Heart left ventricle (tissue), 16 donors: ENCODE measurements at places on chromosomes 3 and 15. TPM values are rescaled to one million over a fixed set of nuclear protein-coding genes. Genes with fewer than 3 reads are reported as not detected.

Gene CCDC80
- total RNA-seq, result 46.4 TPM

Gene SLC2A2
- total RNA-seq, result not detected

Gene THSD4
- total RNA-seq, result 93.2 TPM

Gene ZNF770
- total RNA-seq, result 20.6 TPM

Gene AADACL2
- not detected for total RNA-seq

Gene UBAP1L
- total RNA-seq, result 2.2 TPM

Gene COL6A5
- total RNA-seq, result 0.03 TPM

Gene HRG
- total RNA-seq, result not detected
